ENCODE measurements at places on chromosomes 11 and 22. TPM values are rescaled to one million over a fixed set of nuclear protein-coding genes. Genes with fewer than 3 reads are reported as not detected.

- peak; percentile 41 for DNase-seq
Measured at GRCh38 chr11:118224511-118225188, at the start of gene JAML. Gene JAML (minus strand): TSS chr11:118225011. CDS start chr11:118214866, 10,145 bp downstream.

DNA sequence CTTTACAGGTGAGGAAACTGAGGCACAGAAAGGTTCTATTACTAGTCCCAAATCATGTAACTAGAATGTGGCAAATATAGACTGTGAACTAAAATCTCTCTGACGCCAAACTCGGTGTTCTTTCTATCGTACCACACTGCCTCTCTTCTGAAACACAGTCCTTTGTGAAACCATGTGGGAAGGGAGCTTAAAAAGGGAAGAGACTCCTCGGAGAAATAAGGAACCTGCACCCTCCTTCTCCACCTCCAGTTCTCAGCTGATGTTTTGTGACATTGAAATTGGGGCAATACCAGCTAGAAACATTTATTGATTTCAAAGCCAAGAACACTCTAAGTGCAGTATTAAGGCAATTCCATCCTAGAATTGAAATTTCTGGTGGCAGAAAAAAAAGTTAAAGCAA lies 76.4 kb upstream of the DRD2 start:
- no peak for DNase-seq

DNA sequence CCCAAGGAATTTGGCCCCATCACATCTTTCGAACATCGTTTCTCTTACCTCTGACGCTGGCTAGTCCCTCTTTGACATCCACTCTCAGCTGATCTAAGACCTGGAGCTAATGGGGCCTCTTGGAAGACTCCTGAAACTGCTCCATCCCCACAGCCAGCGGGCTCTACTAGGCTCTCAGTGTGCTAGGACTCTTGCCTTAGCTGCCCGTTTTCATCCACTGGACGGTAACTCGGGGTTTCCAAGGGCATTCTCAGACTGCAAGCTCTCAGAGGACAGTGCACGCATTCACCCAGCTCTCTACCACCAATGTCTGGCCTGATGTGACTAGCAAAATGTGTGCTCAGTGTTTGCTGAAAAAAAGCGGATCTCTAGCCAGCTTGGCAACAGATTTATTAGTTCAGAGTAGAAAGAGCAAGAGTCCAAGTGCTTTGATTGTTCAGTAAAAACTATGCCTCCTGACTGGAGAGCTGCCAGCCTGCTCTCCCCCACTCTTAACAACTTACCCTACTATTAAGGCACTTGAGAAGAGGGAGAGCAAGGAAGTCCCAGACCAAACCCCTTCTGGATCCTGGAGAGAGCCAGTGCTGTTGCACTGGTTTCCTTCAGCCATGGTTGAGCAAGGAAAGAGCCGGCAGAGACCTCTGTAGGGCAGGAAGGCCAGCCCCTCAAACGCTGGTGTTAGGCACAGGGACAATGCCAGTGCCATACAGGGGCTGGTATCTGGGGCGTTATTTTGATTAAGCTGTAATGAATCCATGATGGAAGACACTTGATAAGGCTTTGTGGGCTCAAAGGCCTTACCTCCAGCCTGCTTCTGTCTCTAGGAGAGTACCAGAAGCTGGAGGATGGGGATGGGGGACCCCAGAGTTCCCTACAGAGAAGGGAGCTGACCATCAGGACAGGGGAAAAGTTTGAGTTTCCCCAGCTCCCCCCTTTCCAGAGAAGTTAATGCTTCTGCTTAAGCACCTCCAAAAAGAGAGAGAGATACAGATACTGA lies 9.2 kb downstream of the RELA start:
- DNase-seq: peak; percentile 64

DNA sequence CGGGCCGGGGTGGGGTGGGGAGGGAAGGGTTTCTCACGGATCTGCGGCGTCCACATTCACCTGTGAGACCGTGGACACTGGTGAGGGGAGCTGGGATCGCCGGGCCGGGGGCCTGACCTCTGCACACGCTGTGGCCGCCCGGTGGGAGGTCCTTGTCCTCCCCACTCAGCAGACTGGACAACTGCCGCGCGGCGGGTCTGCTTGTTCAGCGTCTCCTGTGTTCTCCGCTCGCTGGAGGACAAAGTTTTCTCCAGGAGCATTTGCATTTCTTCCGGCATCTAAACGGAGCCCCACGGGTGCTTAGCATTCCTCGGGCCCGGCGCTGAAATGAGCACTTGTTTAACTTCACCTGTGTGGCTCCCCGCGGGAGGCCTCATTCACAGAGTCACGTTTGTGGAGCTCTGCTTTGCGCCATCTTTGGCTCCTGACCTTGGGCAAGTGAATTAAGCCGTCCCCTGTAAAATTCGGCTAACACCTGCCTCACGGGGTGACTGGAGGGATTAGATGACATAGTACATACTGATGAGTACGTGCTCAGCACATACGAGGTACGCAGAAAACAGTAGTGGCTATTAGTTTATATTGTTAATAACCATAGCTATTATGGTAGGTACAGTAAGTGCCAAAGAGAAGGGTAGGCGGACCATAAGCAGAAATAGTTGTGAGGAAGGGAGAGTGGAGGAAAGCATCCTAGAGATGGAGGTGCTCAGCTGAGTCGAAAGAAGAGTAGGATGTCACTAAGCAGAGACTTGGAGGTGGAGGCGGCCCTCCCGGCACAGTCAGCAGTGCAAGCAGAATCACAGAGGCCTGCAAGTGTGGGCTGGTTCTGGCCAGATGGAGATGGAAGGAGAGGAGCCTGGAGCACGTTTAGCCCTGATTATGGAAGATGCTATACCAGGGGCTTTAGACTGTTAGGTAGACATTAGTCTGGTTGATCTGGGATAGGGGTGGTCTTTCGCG lies 885 bp downstream of the TRMU start:
- DNase-seq: no peak

- no peak for DNase-seq
Measured at GRCh38 chr11:122893131-122893530, 10.6 kb downstream of the JHY start.

GRCh38 chr22:39254122-39254521 lies 9.3 kb upstream of the PDGFB start:
- DNase-seq: no peak

TUB gene
- total RNA-seq: 0.89 TPM

OR5J2 gene
- not detected for total RNA-seq

KCNQ1OT1 gene
- total RNA-seq: 1.9 TPM

FOSL1 gene
- total RNA-seq: 1.8 TPM

OR51G1 gene
- total RNA-seq: not detected
